ENCODE measurements at places on chromosomes 6 and 20. TPM values are rescaled to one million over a fixed set of nuclear protein-coding genes. Genes with fewer than 3 reads are reported as not detected.

Gene BCL2L1
- 61.6 TPM for total RNA-seq

Gene MROH8
- 1.3 TPM for total RNA-seq

Gene RSPO4
- total RNA-seq = not detected

Gene SMOC2
- total RNA-seq = 1.5 TPM

Gene PSORS1C2
- total RNA-seq = not detected

Gene ULBP1
- total RNA-seq = 0.06 TPM

Gene C2
- total RNA-seq = 10.4 TPM

Gene MUCL3
- total RNA-seq = not detected

Gene PXMP4
- total RNA-seq = 8.8 TPM

Gene GSTA2
- not detected for total RNA-seq

Gene SNAI1
- total RNA-seq = 5.1 TPM

Gene PLA2G7
- total RNA-seq = not detected

Gene NEU1
- total RNA-seq = 36.7 TPM

Gene ZBTB46
- total RNA-seq = 6.2 TPM

Gene TGM2
- total RNA-seq = 16.8 TPM

Gene GJA10
- not detected for total RNA-seq

Gene PAK5
- not detected for total RNA-seq

Gene HACE1
- total RNA-seq = 7.7 TPM

Gene ADGRG6
- total RNA-seq = 0.06 TPM

Gene DPPA5
- not detected for total RNA-seq

Gene XKR7
- total RNA-seq = not detected

Gene SIRPB2
- total RNA-seq = not detected

Gene RUNX2
- 4.4 TPM for total RNA-seq

Gene CDC25B
- total RNA-seq = 53.9 TPM

All from cardiac ventricle fibroblast (primary cell).